ENCODE measurements at places on chromosomes 1 and 21.

- DNase-seq, result no peak
Measured at GRCh38 chr21:31744182-31744800, 12.4 kb upstream of the SCAF4 start.

DNA sequence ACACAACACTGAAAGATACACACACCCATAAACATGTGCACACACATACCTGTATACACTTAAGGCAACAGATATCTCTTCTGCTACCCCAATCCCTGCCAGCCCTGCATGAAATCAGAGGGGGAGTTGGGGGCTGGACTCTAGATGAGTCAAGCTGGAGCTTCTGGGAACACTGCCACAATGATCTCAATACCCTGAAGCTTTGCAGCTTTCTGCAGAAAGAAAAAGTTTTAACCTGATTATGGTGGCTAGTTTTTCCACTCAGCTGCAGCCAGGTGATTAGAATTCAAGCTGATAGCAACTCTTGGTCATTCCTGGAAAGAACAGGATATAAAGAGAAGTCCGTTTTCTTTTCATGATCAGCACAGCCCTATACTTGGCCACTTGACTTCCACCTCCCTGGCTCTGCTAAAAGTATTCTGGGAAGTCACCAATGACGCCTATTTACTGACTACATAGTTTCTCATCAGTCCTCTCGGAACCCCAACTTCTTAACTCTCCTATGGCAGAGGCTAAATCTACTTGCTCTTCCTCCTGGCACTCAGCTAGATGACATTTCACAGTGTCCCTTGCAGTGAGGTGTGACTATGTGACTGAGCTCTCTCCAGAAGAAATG, 20.7 kb upstream of the DNASE2B start:
- no peak for DNase-seq

DNA sequence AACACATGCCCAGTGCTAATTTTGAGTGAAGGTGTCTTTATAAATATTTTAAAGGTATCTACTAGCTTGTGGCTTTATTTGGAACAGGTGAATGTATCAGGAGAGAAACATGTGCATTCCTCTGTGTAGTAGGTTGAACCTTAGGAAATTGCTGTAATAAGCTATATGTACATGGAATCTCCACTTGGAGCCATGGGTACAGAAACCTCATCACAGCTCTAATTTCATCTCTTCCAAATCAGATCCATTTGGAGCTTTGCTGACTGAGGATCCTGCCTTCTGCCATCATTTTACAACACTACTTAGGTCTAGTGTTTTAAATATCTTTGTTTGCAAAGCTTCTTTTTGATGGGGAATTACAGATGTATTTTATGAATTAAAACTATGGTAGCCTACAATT, 2.1 kb downstream of the KCNK2 start:
- DNase-seq, result no peak

- DNase-seq, result no peak
Measured at GRCh38 chr1:182261655-182262054, 129.9 kb downstream of the GLUL start.

- DNase-seq, result no peak
Measured at GRCh38 chr1:241767737-241768136, 80.3 kb upstream of the EXO1 start.

GRCh38 chr1:182527680-182528079, 61.4 kb downstream of the RNASEL start:
- DNase-seq, result no peak

GRCh38 chr1:96313216-96313615, 408.4 kb upstream of the PTBP2 start:
- no peak for DNase-seq

DNA sequence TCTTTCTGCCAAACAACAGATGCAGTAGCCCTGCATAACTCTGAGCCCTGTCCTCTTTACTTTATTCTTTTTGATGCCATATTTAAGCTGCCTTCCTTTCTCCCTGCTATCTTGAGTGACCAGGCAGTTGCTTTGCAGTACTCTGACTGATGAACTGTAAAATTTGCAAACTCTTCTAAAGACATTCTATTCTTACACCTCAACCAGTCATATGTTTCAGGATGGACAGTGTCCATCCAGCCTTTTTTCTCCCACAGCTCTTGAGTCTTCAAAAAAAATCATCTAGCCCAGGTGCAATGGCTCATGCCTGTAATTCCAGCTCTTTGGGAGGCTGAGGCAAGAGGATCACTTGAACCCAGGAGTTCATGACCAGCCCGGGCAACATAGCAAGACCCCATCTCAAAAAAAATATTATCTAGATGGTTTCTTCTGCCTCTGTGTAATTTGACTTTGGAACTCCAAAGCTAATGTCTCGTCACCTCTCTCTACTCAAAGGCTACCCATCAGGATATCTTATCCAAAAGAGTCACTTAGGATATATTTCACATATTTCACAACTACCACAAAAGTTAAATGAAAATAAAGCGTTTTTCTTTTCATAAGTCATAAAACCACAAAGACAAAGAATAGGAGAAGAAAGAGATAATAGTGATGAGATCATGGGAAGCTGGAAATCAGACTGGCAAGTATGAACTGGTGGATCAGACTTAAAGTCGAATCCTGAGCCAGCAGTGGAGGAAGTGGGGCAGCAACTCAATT, 54.6 kb upstream of the IPO9 start:
- no peak for DNase-seq

DNA sequence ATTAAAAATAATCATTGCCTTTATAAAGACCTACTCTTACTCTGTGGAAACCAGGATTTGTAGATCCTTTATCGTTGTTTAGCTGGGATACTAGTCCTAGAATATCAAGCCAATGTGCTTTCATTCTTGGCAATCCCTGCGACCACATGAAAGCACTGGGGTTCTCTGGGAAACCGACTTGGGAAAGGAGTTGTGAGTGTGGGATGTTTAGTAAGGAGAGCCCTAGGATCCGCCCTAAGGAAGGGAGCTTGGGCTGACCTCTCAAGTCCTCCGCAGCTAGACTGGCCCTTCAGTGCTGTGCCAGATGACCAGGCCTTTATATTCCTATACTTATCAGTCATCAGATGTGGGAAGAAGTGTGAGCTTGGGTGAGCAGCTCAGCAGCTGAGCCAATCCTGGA, 5.2 kb upstream of the KRTAP19-8 start:
- DNase-seq, result no peak

All from NCI-H345 (cell line).